ENCODE measurements at places on chromosomes 6 and 20.

DNA sequence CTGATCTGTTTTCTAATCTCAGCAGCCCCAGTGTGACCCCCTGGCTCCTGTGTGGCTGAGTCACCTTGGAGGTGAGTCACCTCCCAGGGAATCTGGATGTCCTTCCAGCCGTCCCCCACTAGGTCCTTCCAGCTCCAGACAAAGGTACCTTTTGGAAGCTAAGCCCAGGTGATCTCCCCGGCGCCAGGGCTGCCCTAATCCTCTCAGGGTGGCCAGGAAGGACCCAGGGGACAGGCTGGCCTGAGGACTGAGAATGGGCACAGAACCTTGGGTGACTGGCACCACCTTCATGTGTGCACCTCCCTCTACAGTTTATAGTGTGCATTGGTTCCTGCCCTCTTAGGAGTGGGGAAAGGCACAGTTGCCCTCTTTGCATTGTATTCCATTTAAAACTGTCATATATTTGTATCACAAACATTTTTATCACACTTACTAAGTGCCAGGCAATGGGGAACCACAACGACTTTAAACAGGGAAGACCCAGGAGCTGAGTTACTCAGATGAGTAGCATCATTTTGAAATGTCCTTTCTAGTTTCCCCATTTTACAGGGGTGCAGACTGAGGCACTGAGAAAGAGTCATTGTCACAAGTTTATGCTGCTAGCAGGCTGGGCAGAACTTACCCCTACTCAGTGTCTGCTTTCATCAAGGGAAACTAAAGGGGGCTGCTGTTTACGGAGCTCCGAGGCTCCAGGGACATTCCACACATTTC is 2.6 kb upstream of the BPIFB4 start:
- DNase-seq, result no peak

DNA sequence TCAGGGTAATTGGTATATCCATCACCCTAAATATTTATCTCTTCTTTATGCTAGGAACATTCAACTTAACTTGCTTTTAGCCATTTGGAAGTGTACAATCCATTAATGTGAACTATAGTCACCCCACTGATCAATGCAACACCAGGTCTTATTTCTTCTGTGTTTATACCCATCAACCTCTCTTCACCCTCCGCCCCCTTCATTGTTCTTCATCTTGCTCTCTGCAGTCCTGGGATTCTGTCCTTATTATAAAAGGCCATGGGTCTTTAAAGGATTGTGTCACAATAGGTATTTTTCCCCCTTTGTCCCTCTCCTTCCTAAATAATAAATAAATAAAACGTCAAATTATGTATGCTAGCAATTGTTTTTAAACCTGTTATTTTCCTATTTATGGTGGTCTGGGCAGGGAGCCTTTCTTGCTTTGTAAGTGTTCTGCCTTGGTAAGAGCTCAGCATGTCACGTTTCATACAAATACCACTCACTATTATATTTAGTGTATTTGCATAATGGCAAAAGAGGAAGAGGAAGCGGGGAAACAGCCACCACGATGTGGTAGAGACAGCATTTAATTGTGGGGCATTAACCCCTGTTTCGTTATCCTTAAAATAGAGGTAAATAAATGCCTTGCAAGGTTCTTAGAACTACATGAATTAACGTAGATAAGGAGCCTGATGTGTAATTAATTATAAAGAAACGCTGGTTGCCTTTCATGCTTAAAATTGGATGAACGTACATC is 1.9 kb downstream of the ABRACL start:
- DNase-seq, result no peak

DNA sequence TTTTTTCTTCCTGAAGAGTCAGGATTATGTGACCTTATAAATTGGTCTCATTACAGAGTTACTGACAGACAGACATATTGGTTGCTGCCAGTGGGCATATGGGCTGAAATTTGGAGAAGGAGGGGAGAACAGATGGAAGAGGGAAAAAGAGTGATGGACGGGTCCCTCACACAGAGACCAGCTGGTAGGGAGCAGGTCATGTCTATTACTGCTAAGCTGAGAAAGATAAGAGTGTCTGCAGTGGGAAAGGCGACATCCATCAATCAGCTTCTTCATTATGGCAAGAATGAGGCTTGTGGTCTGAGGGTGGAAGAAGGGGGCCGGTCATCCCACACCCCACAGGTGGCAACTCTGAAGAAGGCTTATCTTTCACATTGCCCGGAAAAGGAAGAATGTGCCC is 353.8 kb upstream of the RSPO3 start:
- no peak for DNase-seq

GRCh38 chr20:12531626-12532025 is 477.1 kb upstream of the SPTLC3 start:
- DNase-seq, result no peak

DNA sequence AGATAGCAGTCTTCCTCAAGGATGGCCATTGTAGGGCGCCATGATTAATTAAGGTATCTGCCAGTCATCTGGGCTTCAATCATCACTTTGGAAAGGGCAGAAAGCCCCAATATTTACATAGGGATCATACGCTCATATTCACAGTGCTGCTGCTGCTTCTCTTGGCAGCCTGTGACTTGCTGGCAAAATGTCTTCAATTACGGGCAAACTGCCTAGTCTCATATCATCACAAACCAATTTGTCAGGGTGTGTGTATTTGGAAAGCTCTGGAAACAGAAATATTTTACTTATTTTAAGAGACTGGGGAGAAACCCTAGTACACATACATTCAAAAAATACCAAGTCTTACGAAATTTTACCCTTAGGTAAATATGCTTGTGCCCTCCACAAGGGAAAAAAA is 77.6 kb downstream of the SAMD5 start:
- DNase-seq, result peak; percentile 71

Measured in right forelimb (tissue), 1 donor.